ENCODE measurements at places on chromosomes 6 and 20.

- DNase-seq: no peak
Observed at GRCh38 chr6:69732640-69733039, 64.2 kb downstream of the LMBRD1 start.

GRCh38 chr20:53021934-53022333 lies 49.8 kb downstream of the TSHZ2 start:
- no peak for DNase-seq

DNA sequence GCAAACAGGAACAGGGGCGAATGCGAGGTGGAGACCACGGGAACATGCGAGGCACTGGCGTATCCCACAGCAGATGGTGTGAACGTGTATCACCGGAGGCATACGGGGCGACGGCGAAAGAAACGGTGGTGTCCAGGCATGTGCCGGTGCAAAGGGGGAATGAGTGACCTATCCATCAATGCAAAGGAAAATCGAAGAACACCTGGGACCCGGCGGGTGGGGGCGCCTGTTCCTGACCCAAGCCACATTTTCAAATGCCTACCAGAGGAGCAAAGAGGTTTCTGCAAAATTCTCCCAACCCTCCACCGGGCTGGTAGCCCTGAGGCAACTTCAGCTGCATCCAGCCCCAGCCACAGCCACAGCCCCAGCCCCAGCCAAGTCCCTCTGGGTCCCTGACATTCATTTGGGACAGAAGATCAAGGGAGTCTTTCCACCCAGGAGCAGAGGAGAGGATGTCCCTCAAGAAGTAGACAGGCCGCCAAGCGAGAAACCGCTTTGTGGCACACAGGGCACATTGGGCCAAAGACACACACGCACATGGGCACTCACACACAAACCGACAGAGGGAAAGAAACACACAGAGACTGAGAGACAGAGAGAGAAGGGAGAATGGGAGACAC lies 164.0 kb upstream of the ZNF337 start:
- no peak for DNase-seq

GRCh38 chr20:45104786-45105185 lies 3.9 kb upstream of the KCNS1 start:
- peak; percentile 46 for DNase-seq

- no peak for DNase-seq
Observed at GRCh38 chr6:145241721-145242120, 493.6 kb downstream of the EPM2A start.

- no peak for DNase-seq
Observed at GRCh38 chr6:3081960-3082359, 13.7 kb downstream of the RIPK1 start.

- DNase-seq: no peak
Observed at GRCh38 chr6:2891768-2892170, 11.3 kb downstream of the SERPINB9 start.

DNA sequence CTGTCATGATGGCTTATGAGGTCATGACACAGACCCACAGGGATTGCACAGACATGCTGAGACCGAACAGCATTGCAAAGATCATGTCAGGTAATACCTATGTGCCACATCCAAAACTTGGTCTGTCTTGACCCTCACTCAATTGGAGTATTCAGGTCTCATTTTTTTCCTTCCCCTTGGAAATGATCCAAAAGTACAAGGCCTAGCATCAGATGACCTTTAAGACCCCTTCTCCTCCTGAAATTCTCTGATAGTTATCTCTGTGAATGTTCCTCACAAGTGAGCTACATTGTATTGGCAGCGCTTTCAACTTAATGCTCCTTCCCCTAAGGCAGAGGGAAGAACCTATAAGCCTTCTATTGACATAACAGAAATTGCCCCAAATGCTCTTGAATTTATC lies 507.4 kb upstream of the JARID2 start:
- no peak for DNase-seq

Measured in SIG-M5 (cell line).